ENCODE measurements at places on chromosomes 11 and 22.
A peak's percentile ranks its signal among the peaks of the same experiment; 100 is the strongest.

DNA sequence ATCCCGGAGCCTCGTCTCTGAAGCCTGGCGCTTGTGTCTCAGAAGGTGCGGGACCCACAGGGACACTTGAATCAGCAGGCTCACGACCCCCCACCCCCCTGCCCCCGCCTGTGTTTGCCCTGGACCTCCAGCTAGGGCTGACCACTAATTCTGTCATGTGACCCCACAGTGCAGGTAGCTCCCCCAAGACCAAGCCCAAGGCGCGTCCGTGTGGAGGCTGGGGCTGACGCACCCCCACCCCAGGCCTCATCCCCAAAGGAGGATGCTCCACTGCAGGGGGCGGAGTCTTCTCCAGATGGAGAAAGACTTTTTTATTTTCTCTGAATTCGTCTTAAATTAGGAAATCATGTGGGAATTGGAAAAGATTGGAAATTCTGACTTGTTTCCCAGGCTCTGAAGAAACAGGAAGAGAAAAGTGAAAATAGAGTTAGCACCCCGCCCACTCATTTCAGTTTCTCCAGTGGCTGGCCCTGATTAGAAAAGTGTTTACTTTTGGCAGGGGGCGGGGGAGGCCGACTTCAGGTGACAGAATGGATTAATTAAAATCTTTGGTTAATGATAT lies 1.0 kb upstream of the RELA start:
- DNase-seq: no peak

DNA sequence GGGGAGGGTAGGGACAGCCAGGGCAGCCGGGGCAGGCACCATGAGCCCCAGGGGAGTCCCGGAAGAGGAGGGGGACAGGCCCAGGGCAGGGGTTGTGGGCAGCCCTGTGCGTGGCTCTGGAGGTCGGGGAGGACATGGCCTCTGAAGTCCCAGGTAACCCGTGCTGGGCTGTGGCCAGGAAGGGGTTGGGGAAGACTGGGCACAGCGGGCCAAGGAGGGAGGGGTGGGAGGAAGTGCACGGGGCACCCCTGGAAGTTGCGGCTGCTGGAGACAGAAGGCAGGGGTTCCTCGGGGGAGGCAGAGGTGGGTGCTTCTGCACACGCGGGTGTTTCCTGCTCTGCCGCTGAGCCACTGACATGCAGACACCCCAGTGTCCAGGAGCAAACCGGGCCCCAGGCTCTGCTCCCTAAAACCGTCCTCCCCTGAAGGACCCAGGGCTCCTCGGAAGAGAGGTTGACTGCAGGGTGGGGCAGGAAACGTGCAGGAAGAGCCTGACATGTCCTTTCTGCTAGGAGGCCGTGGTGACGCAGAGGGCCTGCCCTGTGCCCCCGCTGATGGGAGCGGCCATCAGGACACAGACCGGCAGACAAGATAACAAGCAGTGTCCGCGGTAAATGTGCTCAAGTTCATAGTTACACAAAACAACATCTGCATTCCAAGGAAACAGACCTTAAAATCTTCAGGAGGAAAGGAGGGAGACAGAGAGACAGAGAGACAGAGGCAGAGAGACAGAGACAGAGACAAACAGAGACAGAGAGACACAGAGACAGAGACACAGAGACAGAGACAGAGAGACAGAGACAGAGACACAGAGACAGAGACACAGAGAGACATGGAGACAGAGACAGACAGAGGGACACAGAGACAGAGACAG lies 5.7 kb downstream of the TNNI2 start:
- DNase-seq: no peak

DNA sequence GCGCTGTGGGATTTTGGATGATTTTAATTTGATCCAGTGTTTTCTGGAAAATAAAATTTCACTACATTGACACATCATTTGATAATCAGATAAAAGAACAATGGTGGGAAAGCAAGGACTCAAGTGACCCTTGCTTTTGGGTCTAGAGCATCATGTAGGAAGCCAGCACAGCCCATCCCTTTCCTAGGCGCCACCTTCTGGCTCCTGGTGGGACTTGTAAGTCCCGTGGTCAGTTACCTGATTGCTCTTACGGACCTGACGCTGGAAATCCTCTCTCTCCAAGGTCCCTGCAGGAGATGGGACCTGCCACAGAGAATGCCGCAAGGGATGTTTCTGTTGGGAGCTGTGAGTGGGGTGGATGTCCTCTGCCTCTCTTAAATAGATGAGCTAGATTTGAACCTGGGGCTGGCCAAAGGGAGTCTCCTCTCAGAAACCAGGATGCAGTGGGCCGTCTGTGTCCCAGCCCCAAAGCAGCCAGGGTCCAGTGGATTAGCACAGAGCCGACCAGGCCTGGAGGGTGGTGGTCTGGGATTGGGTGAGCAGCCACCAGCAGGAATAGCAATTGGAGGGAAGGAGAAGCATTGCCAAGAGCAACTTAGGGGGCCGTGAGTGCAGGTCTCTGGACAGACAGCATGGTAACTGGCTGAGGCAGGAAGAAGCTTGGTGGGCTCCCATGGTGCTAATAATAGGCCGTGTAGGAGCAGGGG lies 21.7 kb downstream of the TIMP3 start:
- DNase-seq: peak; percentile 78

- peak; percentile 46 for DNase-seq
These were observed 20.5 kb downstream of the TST start for GRCh38 chr22:36998620-36999351.

DNA sequence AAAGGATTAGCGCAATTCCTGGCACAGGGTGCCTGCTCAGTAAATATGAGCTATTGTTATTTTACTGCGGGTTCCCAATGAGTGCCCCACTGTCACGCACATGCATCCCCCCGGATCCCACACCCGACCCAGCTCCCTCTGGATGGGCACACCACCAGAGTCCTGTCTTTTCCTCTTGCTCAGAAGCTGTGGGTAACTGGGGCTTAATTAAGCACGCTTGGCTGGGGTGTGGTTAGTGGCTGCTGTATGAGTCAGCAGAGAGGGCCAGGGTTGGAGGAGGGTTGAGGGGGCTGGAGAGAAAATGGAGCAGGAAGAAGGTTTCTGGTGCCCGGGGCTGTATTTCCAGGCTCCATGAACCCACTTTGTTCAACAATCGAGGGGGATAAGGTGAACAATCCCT lies 30.3 kb upstream of the NECTIN1 start:
- DNase-seq: no peak

DNA sequence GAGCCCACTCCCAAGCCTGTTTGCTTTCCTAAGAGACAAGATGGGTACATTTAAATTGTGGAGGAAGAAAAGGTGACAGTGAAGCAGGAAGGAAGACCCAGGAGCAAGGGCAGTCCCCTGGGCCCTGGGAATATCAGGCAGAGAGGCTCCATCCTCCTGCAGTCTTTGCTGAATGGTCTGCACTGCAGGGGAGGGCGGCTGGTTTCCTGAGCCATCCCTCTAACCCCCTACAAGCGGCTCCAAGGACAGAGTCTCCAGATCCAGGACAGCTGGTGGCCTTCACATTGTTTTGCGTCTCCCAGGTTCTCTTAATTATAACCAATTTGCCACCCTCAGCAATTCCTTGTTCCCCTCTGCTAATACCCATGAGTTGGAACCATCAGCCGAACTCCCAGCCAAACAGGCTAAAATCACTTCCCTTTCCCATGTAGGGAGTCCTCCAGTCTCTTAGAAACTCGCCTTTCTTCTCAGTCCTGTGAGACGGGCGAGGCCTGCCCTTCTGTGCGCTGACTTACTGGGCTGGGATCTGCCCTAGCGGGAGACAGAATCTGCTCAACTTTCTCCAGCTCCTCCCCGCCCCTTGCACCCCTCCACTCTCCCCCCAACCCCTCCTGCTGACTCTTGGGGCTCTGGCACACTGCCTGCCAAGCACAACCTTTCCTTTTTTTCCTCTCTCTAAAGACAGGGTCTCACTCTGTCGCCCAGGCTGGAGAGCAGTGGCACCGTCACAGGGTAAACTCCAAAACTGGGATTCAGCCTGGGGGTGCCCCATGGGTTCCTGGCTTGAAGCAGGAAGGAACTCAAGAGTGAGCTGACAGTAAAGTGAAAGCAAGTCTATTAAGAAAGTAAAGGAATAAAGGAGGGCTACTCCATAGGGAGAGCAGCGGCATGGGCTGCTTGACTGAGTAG lies 53.4 kb upstream of the EMID1 start:
- DNase-seq: peak; percentile 56

- DNase-seq: no peak
These were observed 3.9 kb downstream of the KLHL35 start for GRCh38 chr11:75428989-75429640.

- DNase-seq: no peak
These were observed 76.9 kb upstream of the CTSC start for GRCh38 chr11:88414385-88414861.

DNA sequence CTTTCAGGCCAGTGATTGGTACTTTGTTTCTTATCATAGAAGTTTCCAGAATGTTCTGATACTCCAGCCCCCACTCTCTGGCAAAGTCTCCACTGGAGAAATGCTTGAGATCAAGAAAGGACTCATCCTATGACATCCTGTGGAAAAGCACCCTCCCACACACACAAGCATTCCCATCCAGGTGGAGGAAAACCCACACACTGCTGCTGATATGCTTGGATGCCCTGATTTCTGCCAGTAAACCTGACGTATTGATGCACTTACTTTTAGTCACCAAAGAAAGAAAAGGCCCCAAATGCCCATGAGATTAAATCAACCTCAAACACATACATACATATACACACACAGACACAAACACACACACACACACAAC lies 9.2 kb upstream of the SLC5A12 start:
- DNase-seq: no peak

DNA sequence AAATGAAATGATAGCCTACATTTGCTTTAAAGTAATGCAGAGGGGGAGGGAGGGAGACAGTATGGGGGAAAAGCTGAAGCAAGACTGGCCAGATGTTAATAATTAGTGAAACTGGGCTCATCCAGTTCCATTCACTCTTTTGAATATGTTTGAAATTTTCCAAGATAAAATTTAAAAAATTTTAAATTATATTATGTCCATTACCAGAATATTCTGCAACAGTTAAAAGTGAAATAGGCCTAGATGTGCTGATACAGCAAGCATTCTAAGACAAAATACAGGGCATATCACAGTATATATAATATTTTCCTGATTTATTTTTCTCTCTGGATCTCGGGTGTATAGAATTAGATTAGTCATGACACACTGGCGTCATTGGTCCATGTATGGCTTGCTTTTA lies 13.6 kb upstream of the ZNRF3 start:
- no peak for DNase-seq

Measured in WTC11 (cell line).